ENCODE measurements at places on chromosomes 5 and 9.
A peak's percentile ranks its signal among the peaks of the same experiment; 100 is the strongest.

DNA sequence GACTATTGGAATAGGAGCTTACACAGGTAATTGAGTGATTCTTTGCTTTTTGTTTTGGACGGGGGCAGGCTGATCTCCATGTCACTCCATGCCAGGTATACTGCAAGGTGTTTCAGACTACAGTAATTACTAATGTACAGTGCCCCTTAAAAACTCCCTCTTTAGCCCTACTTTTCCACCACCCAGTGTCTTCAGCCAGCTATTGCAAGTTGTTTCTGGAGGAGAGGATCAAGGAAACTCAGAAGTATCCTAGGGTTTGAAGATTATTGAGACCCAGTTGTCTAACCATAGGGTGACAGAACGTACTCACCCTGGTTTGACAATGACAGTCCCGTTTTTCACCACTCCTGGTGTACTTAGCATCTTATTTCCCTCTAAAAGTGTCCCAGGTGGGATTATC lies 13.4 kb downstream of the CFAP95 start:
- no peaks in the 10 kb centered on the region for H3K27me3 ChIP-seq
- no peak for DNase-seq
- H3K27ac ChIP-seq, result no peak overlapping the region
- no peaks in the 10 kb centered on the region for H3K4me1 ChIP-seq

DNA sequence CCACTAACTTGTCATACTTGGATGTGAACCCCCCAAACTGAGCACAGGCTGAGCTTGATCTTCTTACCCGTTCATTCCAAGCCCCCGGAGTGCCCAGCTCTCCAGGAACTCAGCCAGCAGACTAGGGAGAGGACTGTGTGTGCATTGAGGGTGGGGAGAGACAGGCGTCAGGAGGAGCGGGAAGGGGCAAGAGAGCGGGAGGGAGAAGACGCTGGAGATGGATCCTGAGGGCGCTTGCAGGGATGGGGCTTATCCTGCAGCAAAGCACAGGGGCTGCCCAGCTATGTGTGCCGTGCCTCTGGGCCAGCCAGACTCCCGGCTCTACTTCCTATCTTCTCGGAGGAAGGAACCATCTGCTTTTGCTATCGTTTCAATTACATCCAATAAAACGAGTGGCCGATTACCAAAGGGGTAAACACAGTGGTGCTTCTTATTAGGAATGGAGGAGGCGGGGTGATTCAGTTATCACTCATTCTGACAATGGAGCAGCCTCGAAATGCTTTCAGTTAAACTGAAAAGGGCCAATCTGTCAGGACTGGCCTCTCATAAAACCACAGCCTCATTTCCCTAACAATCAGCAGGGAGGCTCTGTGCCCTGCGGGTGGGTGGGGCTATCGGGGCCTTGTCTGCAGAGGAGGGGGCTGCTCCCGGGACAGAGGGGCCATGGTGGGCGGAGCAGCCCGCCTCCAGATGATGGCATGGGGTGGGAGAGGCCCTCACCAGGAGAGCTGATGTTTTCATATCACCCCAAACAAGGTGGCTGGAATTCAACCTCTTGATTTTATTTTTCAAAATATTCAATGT lies 168.2 kb downstream of the DAB2IP start:
- H3K36me3 ChIP-seq, result no peaks in the 10 kb centered on the region

DNA sequence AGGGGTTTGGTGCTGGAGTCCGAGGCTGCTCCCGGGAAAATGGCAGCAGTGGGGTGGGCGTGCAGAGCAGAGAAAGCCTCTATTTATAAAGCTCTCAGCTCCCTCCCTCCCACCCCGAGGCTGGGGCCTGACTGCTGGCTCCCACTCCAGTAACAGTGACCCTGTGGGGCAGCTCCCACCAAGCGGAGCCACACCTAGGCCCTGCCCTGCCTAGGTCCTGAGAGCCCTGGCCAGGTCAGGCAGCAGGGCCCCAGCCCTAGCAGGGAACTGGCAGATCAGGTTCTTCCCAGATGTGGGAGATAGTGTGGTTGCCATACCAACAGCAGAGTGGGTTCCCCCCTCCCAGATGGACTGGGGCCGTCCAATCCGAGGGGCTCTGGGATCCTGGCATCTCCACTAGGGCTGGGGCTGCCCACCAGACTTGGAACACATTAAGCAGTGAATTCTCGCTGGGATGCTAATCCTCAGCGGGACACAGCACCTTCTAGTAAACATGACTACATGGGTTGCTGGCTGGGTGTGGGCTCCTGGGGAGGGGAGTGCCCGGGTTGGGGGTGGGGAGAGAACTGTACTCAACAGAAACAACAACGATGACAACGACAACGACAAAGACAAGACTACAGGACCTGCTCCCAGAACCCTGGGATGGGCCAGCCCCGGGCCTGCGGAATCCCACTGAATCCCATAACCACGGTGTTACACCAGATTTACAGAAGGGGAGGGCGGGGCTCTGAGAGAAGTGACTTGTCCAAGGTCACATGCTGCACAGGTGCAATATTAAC lies 1.5 kb downstream of the SH3GLB2 start:
- no peaks in the 10 kb centered on the region for H3K27me3 ChIP-seq
- H3K4me1 ChIP-seq, result peaks cover 31% of the 10 kb centered on the region
- peak overlapping the region; percentile 78 for H3K4me3 ChIP-seq

DNA sequence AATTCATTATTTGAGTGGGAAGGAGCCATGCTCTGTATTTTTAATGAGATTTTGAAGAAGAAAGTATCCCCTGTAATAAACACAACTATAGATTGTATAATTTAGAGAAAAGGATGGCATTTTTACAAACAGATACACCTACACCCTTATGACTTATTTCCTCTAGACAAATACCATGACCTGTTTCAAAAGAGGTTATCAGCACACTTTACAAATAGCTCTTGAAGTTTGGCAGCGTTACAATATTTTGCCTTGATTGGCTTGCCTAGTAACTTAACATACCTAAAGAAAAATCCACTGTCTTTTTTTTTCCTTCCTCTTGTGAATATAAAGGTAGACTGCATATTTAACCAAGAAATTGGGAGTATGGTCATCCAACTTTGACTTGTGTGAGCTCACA lies 28.5 kb upstream of the CETN3 start:
- no peaks in the 10 kb centered on the region for H3K27me3 ChIP-seq
- H3K4me3 ChIP-seq, result no peak overlapping the region
- no peaks in the 10 kb centered on the region for H3K36me3 ChIP-seq
- peaks cover 10% of the 10 kb centered on the region for H3K4me1 ChIP-seq
- no peak for DNase-seq

- peaks cover 4% of the 10 kb centered on the region for H3K36me3 ChIP-seq
- DNase-seq, result no peak
- H3K27me3 ChIP-seq, result no peaks in the 10 kb centered on the region
- H3K27ac ChIP-seq, result no peak overlapping the region
- no peak overlapping the region for H3K4me3 ChIP-seq
These were observed 103.0 kb downstream of the PBX3 start for GRCh38 chr9:125850106-125850632.

Measured in SK-N-SH (cell line).